ENCODE measurements at places on chromosomes 2 and 18.

DNA sequence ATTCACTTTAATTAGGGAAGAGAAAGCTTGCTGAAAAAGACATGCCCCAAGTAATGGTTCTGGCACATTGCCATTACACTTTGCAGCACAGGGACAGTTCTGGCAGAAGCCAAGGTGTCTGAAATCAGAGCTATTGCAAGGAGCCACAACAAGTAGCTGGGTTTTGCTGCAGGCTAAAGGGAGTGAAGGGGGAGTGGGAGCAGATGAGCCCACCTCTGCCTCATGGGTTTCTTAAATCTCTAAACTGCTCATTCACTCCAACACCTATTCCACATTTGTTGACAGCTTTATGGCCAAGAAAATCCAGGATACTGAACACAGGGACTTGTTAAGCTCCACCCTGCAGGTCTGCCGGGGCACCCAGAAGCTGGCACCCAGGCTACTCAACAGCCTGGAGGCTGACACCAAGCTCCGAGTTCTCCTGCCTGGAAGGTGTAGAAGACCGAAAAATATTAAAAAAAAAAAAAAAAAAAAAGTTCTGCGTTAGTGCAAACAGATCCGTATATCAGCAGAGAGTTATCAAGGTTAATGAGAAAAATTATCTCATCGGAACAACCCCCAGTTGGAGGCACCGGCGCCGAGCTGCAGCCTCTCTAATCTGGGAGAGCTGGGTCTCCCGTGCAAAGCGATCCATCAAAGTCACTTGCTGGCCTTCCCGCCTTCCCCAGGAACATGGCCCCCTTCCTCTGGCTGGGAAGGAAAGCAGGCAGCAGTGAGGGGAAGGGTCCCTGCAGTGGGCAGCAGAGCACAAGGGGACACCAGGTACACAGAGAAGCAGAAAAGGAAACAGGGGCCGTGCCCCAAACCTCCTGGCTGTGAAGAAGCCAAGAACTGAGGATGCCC is 123.7 kb downstream of the HNMT start:
- H3K4me3 ChIP-seq: no peak overlapping the region
- H3K27me3 ChIP-seq: no peaks in the 10 kb centered on the region
- no peak for DNase-seq
- H3K36me3 ChIP-seq: no peaks in the 10 kb centered on the region

DNA sequence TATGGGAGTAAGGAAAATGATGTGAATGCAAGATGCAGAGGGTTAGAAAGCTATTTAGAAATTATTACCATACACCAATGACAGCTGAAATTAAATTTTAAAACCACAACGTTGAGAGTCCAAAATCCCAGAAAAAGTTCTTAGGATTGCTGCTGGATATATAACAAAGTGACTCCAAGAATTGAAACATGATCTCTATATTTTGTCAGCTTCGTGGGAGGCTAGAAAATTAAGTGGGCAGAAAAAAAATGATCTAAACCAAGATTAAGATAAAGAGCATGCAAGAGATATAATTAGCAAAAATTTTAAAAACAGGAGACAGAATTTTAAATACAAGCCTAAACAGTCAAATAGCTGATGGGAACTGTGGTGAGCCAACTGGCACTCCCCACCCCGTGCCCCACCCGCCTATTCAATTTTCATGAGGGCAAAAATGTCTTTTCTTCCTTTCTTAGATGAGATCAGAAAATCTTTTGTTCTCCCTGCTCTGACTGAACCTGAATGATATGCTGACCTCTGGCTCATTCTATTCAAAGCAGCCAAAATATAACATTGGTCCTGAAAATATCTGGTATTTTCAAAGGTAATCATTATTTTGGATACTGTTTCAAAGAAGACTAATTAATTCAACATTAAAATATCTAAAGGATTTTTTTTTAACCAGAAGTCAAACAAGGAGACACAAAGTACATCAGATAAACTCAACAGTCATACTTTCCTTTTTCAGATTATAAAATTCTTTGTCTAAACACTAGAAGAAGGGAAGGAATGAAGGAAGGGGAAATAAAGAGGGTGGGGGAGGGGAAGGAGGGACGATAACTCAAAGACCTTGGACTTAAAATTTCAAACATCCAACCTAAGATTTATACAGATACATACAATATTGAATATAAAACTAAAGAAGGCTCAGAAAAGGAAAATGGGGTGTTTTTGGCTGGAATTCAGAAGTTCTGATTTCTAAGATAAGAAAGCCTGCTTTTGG is 12.2 kb downstream of the KANSL3 start:
- H3K27me3 ChIP-seq: no peaks in the 10 kb centered on the region
- DNase-seq: no peak
- H3K4me3 ChIP-seq: no peak overlapping the region
- peaks cover 6% of the 10 kb centered on the region for H3K36me3 ChIP-seq

DNA sequence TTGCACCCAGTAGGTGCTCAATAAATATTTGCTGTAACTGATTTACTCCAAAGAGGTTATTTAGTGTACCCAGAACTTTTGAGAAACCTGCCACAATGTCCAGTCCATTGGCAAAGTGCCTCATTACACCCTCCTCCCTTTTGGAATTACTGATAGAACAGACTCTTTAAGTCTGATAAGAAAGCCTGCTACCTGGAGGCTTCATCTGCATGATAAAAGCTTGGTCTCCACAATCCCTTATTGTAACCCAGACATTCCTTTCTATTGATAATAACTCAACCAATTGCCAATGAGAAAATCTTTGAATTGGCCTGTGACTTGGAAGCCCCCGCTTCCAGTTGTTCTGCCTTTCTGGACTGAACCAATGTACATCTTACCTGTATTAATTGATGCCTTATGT is 281.2 kb upstream of the FBXO11 start:
- no peak for DNase-seq
- H3K27ac ChIP-seq: no peak overlapping the region
- H3K4me3 ChIP-seq: no peak overlapping the region
- no peaks in the 10 kb centered on the region for H3K4me1 ChIP-seq
- H3K27me3 ChIP-seq: no peaks in the 10 kb centered on the region

DNA sequence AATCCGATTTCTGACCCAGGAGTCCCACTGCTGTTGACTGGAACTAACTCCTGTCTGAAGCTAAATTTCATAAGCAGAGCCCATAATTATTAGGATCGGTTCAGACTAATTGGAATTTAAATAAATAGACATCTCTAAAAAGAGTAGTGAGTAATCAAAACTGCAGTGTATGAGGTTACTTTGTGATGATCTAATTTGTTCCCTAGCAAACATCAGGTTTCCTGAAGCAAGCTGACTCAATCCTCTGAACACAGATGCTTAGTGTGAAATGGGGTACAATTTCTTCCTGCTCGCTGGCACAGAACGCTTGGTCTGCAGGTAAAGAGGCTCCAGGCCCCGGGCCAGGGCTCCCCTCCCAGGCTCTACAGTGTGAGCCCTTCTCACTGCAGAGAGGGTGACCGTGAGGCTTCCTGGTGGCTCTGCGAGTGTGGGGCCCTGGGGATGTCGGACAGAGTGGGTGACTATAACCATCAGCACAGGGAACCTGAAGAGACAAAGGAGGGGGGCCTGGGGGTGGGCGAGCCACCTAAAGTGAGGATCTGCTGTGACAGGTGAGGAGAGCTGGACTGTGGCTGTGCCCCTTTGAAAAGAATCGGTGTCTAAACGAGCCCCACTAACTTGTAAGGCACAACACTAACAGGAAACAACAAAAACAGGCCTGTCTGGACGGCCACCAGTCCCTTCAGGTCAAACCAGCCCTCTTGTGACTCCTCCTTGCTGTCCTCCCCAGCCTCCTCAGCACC is 20.2 kb downstream of the CHST10 start:
- no peaks in the 10 kb centered on the region for H3K36me3 ChIP-seq
- no peak for DNase-seq
- no peak overlapping the region for H3K27ac ChIP-seq
- no peaks in the 10 kb centered on the region for H3K4me1 ChIP-seq
- no peaks in the 10 kb centered on the region for H3K27me3 ChIP-seq
- no peak overlapping the region for H3K4me3 ChIP-seq

DNA sequence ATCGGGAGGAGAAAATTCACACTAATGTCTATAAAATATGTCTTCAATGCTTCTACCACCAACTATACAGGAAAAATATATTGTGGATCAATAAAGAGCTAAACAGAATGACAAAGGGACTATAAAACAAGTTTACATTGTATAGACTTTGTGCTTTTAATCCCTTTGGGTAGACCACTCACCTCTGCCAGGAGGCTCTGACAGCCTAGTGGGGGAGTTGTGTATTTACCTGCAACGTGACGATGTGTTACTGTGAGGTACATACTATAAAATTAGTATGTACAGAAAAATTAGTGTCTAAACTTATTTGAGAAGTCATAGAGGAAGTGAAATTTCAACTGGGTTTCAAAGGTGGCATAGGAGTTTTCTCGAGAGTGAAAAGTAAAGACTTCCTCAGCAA is 243.3 kb upstream of the REG3G start:
- no peak overlapping the region for H3K27ac ChIP-seq
- no peaks in the 10 kb centered on the region for H3K27me3 ChIP-seq
- H3K4me1 ChIP-seq: no peaks in the 10 kb centered on the region
- no peak for DNase-seq
- H3K36me3 ChIP-seq: no peaks in the 10 kb centered on the region

DNA sequence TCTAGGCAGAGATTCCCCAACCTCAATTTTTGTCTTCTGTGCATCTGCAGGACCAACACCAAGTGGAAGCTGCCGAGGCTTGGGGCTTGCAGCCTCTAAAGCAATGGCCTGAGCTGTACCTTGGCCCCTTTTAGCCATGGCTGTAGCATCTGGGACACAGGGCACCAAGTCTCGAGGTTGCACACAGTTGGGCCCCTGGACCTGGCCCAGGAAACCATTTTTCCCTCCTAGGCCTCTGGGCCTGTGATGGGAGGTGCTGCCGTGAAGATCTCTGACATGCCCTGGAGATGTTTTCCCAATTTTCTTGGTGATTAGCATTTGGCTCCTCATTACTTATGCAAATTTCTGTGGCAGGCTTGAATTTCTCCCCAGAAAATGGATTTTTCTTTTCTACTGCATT is 105.7 kb upstream of the LDAH start:
- DNase-seq: no peak
- no peak overlapping the region for H3K4me3 ChIP-seq

DNA sequence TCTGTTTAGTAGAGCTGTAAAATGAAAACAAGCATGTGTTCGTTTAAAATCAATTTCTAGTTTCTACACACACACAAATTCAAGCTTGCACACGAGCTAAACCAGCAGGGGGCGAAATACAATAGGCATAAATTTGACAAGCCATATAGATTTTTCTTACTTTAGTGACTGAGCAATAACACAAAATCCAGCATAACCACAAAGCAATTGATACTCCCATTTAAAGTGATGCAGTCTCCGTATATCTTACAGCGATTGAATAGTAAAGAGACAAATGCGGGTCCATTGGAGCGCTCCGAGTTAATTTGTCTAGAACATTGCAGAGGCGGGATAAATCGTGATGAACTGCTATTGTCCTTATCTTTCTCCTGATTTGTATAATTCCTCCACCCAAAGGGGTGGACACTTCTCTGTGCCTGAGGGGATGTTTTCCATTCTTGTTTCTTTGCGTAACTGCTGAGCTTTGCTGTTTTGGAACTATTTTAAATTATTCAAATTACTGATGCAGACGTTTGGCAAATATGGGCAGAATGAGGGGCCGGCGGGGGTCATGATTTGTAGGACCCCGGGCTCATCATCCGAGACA is 1.2 kb upstream of the AFTPH start:
- H3K4me1 ChIP-seq: peaks cover 20% of the 10 kb centered on the region
- peak; percentile 53 for DNase-seq
- H3K4me3 ChIP-seq: peak overlapping the region; percentile 79
- peak overlapping the region; percentile 77 for H3K27ac ChIP-seq

DNA sequence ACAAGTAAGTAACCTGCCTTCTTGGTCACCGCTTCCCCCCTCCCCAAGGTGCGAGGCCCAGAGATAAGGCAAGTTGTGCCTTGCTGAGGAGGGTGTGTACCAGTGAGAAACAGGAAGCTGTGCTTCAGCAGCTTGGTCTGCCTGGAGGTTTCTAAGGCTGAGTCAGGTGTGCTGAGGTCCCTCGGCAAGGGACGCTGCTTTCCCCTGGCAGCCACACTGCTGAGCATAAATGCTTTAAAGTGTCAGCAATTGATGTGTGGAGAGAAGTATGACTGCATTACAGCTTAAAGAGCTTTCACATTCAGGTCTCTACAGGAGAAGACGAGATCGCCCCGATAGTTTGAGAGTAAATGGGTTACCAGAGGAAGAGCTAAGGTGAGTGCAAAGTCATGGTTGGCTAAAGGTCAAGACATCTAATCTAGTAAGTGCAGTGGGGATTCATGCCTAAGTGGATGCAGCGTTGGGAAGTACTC is 86.9 kb downstream of the LIMS1 start:
- H3K4me1 ChIP-seq: peaks cover 73% of the 10 kb centered on the region
- no peaks in the 10 kb centered on the region for H3K36me3 ChIP-seq
- peak; percentile 40 for DNase-seq
- no peaks in the 10 kb centered on the region for H3K27me3 ChIP-seq

Data from CD8-positive, alpha-beta memory T cell (primary cell).